ENCODE measurements at places on chromosomes 5 and 9. TPM values are rescaled to one million over a fixed set of nuclear protein-coding genes. Genes with fewer than 3 reads are reported as not detected.
A peak's percentile ranks its signal among the peaks of the same experiment; 100 is the strongest.

DNA sequence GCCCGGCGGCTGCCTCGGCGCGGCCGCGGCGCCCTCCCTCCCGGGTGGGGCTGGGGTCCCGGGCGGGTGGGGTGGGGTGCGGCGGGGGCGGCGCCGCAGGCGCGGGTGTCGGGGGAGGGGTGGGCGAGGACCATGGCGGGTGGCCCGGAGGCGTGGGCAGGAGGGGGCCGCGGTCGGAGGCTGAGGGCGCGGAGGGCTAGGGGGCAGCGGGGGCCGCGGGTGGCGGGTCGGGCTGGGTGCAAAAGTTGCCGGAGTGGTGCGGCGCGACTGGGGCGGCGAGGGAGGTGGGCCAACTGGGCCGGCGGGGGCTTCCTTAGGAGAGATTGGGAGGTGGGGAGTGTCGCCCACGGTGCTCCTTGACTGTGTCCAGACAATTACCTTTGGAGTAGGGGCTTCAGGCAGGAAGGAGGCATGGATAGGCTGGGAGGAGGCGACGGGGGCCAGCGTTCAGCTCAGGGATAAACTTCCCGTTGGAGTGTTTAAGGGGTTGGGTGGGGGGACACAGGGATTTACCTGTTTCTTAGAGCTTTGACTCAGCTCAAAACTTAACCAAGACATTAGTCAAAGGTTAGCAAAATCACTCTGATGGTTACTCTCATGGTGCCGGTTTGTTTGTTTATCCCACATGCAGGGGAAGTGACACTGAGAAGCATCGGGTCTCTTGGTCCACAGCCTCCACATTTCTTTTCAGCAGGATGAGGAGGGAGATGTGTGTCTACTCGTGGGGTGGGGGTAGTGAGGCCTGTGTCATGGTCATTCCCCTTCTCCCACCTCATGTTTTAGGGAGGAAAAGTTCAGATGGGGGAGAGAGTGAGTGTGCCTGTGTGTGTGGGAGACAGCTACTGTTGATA, 859 bp downstream of the CSNK1G3 start:
- DNase-seq, result peak; percentile 55

DNA sequence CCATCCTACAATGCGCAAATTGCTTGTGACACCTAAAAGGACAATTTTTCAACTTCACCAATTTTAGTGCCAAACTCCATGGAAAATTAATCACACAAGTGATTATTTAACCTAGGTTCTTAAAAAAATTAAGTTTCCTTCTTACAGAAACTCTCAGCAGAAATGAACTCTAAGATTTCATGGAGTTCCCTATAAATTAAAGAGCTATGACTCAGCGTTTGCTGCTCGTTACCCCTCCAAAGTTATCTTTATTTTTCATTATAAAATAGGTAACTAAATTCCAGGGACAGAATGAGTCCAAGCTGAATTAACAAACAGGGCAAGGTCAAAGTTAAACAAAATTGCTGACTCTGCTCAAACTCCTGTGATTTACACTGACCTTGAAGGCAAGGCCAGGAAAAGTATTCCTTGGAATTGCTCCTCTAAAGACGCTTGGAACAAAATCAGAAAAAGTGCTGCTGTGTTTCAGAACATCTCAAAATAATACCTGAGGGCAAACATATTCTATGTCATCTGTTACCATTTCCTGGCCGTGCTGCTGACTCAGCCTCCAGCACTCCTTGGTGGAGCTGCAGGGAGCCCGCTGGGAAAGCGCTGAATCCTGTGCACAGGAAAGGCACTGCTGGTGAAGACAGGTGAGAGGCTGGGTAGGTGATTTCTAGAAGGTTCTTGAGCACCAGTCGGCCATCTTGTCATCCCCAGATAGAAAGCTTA, 2.5 kb upstream of the CMBL start:
- no peak for DNase-seq

DNA sequence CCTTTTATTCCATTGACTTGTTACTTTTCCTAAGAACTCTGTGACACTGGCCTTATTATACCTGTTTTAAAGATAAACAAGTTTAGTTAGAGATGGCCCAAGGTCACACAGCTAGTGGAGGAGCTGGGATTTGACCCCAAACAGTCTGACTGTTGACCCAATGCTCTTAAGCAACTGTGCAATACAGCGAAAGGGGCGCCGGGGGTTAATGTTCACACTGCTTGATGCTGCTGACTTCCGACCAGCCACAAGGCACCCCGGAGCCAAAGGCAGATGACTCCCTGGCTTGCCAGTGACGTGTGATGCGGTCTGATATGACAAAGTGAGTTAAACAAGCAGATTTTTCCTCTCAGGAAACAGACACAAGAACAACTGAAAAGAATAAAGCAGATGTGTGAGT, 23.9 kb downstream of the PIK3R1 start:
- peak; percentile 45 for DNase-seq

- no peak for DNase-seq
Measured at GRCh38 chr5:35862126-35862525, 5.4 kb downstream of the IL7R start.

DNA sequence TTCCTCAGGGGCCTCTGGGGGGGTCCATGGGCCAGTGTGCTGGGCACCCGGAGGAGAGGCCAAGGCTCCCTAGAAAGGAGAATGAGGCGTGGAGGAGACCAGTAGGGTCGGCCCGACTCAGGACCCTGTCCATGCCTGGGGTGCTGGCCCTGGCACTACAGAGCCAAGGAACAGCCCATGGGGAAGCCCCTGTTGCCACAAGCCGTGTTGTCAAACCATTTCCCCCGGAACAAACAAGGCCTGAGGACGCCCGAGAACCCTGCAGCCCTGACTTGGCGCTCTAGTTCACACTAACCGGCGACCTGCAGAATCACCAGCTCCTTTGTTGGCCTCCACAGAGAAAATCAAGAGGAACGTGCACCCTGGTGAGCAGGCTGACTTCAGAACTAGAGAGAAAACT, 41.6 kb upstream of the SLC12A7 start:
- DNase-seq, result no peak

- DNase-seq, result no peak
Measured at GRCh38 chr5:89350684-89351083, 467.7 kb upstream of the MEF2C start.

- peak; percentile 95 for DNase-seq
Measured at GRCh38 chr5:118692811-118693342, 295.5 kb downstream of the DTWD2 start.

DNA sequence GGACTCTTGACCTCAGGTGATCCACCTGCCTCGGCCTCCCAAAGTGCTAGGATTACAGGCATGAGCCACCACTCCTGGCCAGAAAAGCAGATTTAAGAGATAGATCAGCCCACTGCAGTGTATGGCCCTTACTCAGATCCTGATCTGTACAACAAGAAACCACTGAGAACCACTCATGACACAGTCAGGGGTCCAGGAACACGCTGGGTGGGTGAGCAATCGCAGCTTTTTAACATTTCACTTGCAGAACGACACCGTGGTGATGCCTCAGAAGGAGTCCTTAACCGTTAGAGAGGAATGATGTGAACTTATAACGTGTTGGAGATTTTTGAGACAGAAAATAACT, 45.3 kb upstream of the NSMF start:
- no peak for DNase-seq

- no peak for DNase-seq
Measured at GRCh38 chr9:27261517-27262211, 35.3 kb downstream of the EQTN start.

- DNase-seq, result peak; percentile 82
Measured at GRCh38 chr9:71704796-71705195, 63.5 kb downstream of the CEMIP2 start.

DNA sequence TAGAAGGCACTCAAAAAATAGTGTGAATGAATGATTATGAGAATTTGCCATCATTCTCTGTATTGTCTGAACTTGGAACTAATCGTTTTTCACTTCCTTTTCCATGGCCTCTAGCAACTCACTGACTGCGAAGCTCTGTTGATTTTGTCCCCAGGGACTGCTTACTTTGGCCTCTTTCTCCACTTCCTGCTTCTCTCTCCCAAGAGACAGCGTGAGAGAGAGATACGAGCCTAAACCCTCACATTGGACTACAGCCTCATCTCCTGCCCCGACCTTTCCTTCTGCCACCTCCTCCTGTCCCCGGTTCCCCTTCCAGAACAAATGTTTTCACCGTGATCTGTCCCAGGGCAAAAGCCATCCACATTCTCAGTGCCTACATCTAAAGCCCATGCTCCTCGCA, 300.8 kb upstream of the PANK3 start:
- no peak for DNase-seq

DNA sequence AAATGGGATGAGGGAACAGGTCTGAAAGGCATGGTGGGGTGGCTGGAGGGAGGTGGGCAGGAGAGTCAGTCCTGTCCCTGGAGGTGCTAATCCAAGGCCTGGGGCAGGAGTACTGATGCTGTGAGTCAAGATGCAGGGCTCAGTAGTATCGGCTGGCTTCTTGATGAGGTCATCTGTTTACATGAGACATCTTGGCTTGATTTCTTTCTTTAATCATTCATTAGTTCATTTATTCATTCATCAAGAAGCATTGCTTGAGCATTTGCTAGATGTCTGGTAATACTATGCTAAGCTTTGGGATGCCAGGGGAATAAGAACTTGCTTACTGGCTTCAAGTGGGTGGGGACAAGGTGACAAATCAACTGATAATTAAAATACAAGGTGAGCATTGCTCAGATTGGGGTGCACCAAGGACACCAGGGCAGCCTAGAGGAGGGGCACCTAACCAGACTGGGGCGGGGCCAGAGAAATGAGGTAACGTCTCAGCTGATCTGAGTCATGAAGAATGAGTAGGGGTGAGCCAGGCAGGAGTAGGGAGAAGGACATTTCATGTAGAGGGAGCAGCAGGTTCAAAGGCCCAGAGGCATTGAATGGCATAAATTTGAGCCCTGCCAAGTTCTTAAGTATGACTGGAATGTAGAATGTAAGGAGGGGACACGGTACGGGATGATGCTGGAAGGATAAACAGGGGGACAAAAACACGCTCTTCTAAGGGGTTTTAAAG, 88.8 kb downstream of the EGFLAM start:
- DNase-seq, result no peak

- no peak for DNase-seq
Measured at GRCh38 chr5:103477678-103478077, 84.9 kb downstream of the NUDT12 start.

DNA sequence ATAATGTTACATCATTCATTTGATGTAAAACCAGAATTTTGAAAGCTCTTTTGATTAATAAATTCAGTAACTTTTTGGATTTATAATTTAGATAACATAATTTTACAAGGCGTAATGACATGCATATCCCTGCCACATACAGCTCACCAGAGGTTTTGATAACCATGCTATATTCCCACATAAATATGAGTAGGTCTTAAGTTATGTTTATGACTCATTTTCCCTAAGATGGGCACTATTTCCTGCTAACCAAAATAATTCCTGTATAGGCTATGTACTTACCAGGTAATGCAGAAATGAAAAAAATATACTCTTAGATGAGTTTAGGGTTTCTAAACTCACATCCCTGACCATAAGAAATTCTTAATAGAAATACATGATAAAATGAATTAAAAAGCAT, 93.9 kb upstream of the EDIL3 start:
- DNase-seq, result no peak

- DNase-seq, result no peak
Measured at GRCh38 chr5:179765400-179765799, 28.4 kb upstream of the LTC4S start.

Gene PTGES
- total RNA-seq, result 7.5 TPM

Gene ARHGEF28
- total RNA-seq, result 22.0 TPM

Gene TRPM6
- 0.72 TPM for total RNA-seq

Gene EGFLAM
- total RNA-seq, result 37.6 TPM

Gene TOMM5
- 46.6 TPM for total RNA-seq

Data from tongue (tissue), 3 donors.